ENCODE measurements at places on chromosomes 7 and 10.

- no peak for DNase-seq
Measured at GRCh38 chr7:114812570-114812969, 109.3 kb upstream of the MDFIC start.

DNA sequence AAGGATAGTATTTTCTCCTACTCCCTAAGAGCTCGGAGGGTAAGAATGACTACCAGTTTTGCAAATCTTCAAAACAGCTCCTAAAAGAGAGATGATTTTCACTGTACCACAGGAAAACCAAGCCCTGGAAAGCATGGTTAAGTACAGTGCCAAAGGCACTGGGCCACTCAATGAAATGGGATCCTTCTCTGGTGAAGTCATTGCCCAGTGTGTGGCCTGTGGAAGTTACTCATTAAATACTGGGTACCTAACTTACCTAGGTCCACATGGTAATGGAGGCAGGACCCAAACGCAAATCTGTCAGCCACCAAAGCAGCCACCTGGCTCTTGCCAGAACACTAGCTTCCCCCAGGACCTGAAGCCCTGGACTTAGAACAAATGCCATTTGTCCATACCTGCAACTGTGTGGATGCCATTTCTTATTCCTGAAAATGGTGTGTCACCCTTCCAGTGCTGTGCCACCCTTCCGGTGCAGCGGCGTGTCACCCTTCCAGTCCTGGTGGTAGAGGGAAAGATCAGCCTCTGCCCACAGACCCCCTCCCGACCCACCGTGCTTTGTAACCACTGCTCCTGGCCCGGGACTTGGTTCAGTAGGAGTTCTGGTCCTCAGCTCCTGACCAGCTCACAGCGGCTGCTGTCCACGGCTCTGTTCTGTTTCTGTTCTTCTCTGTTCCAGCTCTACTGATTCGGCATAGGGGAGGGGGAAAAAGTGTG lies 659.2 kb downstream of the SDK1 start:
- peak; percentile 28 for DNase-seq

DNA sequence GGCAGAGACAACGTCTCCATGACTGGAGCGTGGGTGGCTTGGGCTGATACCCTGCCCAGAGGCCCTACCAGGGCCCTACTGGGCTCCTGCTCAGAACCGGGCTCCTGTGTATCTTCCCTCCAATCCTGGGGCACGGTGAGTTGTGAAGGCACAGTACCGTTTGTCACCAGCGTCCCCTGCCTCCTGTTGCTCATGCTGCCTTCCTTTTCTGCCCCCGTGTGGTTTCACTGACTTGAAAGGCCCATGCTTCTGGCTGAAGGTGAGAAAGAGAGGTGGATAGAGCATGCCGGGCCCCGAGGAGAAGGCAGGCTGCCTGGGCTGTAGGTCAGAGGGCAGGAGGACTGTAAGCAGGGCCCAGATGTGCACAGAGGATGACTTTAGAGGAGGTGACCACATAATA lies 9.1 kb upstream of the DMBT1 start:
- no peak for DNase-seq

GRCh38 chr10:17455015-17455520 lies 673 bp upstream of the ST8SIA6 start:
- no peak for DNase-seq

- DNase-seq = no peak
Measured at GRCh38 chr7:114860206-114860605, 61.7 kb upstream of the MDFIC start.

DNA sequence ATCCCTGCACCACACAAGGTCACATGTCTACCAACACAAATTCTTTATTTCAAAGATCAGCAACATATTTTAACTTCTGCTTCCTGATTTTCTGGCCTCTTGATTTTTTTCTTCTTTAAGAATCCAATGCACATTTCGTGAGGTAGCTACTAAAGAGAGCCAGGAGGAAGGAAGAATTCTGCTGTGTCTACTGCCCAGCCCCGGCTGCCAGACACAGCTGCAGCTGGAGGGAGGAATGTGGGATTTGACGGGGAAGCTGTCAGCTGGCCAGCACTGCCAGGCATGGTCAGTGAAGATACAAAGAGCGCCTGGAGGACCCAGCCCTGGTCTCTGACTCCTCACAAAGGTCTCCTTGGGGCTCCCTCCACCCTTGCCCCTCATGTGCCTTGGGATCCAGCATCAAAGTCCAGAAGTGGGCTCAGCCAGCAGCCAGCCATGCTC lies 6.9 kb upstream of the AOC1 start:
- DNase-seq = peak; percentile 18

- no peak for DNase-seq
Measured at GRCh38 chr10:60098677-60099601, 192.6 kb upstream of the CCDC6 start.

All from MG63 (cell line).